Endothelial cell of umbilical vein (primary cell): ENCODE measurements at places on chromosomes 6 and 20. TPM values are rescaled to one million over a fixed set of nuclear protein-coding genes. Genes with fewer than 3 reads are reported as not detected.

DNA sequence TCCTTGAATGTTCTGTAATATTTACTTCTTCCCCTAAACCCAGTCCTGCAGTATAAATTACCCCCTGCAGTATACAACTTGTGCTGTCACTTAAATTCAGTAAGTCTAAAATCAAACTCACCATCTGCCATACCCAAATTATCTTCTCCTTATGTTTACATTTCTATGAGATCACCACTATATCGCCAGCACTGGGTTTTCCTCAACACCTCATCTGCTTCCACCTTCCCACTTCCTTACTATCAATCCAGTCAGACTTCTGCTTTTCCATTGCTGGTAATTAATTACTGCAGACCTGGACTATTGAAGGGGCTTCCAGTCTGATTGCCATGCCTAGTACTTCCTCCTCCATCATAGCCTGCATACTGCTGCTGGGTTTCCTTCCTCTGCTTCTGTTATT is 15.2 kb downstream of the EFHC1 start:
- DNase-seq: no peak

GRCh38 chr20:31560746-31561598 is 44.1 kb upstream of the ID1 start:
- DNase-seq: peak; percentile 92

- peak; percentile 54 for DNase-seq
These were observed 2.8 kb upstream of the DIDO1 start for GRCh38 chr20:62929051-62929538.

GRCh38 chr6:166877906-166878305 is 78.4 kb downstream of the RNASET2 start:
- no peak for DNase-seq

DNA sequence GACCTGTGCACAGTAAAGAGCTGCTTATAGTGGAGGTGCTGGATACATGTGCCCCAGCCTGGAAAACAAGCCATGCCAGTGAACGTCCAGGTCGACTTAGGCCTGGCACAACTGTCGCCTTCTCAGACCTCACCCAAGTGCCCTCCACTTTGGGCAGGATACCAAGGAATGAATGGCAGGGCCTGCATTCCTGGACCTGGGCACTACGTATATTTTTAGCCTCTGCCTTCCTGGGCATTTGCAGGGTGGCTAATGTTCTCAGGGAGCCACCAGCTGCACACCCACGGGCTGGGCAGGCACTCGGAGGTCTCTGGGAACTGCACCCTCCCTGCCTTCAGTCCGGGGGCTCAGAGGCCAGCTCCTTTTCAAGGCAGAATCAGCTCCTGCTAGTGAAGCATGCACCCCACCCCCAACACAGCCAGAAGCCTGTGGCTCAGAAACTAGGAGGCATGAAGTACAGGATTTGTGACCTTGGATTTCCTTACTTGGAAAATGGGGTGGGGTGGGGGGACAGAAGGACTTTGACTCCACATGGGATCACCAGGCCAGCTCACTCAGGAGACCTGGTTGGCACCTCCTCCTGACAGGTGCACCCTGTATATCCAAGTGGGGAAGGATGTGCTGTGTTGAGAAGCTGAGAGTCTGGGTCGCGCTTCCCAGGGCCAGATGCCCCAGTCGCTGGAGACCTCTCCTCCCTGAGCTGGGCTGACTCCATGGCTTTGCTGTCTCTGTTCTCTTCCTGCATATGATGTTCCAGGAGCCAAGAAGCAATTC is 2.5 kb upstream of the LSM14B start:
- no peak for DNase-seq

DNA sequence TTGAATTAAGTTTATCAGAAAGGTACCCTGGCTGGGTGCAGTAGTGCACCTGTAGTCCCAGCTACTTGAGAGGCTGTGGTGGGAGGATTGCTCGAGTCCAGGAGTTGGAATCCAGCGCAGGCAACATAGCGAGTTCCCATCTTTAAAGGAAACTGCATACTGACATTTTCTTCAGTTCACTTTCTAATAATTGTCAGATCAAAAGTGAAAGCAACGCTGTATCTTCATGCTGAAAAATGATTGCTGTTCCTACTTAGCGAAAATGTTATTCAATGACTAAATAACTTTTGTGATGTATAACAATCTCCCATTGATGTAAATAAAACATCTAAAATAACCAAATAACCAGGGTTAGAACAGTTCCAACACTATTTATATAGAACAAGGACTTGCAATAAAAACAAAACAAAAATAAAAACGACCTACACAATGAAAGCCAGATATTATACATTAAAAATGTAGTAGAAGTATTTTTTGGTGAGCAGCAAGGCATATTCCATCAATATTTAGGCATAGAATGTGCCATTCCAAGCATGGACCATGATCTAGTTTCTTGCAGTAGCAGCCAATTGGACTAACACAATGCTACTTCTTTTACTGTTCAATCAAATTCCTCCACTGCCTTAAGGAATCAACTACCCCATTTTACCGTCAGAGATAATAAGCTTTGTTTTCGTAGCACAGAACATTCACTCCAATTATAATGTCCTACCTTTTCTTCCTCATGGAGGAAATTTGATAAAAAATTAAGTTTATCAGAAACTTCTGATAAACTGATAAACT is 1.5 kb downstream of the LATS1 start:
- DNase-seq: peak; percentile 28

GRCh38 chr6:73642530-73642929 is 11.3 kb downstream of the SLC17A5 start:
- no peak for DNase-seq

- no peak for DNase-seq
These were observed 8.7 kb upstream of the CCR6 start for GRCh38 chr6:167113935-167114910.

DNA sequence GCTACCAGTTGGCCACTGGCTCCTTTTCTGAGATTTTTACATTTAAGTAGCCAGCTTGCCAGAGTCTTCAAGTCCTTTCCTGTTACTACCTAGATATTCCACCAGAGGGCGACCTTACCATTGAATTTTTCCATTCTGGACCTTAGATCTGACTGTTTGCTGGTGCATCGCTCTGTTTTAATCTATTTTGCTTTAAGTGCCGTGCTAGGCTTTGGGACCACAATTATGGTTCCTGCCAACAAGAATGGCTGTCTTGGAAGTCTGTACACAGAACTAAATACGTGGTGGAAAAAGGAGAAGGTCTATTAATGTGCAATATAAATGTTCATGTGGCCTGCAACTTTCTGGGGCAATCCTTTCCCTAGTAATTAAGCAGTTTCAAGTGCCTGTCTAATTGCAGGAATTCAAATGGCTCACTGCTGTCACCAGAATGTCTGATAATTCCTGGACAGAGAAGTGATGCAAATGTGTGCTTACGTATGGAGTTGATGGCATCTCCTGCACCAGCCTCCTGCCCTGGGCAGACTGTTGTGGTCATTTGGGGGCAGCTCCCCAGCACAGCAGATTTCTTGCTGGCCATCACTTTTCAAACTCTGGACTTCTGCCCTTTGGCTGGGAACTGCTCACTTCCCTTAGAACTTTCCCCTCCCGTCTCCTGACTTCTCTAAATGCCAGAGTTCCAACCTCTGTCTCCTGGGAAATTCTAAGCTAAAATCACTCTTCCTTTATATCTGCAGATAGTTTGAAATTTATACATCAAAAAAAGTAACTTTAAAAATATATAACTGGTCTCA is 5.6 kb upstream of the HLA-DOA start:
- DNase-seq: peak; percentile 85

DNA sequence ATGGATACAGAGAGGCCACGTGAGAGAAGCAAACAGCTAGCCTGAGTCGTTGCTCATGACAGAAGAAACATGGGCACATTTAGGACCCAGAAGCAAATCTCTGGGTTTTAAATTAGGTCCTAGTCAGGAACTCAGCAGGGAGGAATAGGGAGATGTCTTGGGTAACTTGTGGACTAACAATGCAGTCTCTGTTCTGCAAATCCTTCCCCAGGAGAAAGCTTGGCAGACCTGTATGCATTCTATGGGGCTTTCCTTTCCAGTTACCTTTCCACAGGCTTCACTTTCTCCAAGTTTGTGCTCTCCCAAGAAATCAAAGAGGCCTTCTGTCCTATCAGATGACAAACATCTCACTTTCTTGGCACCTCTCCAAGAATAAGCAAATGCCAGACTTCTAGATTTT is 47.2 kb upstream of the PLCB4 start:
- DNase-seq: no peak

DNA sequence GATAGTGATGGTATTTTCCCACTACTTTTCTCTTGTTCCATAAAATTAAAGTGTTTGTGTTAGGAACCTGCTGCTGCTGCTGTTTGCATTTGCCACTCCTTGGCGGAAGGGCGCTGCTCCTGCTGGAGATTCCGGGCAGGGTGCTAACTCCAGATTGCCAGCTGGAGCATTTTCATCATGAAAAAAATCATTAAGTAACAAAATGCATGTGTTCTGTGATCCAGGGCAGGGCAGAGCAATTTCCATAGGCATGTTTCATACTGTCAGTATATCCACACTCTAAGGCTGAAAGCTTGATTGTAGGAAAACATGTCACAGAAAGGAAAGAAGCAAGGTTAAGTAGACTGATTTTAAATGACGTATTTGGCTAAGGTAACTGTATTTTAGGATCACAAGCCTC is 24.0 kb downstream of the PBOV1 start:
- DNase-seq: no peak

DNA sequence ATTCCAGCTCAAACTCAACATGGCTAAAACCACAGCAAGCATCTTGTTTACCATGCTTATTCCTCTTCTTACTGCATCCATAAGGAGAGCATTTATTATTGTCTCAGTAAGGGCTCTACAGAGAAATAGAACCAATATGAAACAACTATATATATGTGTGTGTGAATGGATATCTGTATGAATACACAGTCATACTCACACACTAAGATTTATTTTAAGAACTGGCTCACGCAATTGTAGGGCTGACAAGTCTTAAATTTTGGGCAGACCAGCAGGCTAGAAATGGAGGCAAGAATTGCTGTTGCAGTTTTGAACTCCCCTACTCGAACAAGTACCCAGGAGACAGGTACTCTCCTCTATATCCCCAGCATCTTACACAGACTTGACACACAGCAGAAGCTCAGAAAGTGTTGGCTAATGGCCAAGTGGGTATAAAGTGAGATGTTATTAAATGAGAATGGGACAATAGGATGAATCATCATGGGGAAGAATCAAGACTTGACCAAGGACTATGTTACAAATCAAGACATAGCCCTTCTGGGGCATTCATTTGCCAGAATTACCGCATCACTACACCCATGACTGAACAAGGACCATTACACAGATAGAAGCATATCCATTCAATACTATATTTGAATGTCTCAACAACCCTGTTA is 13.0 kb downstream of the ZHX3 start:
- DNase-seq: no peak

GRCh38 chr6:94099072-94099471 is 679.7 kb upstream of the EPHA7 start:
- DNase-seq: no peak

DNA sequence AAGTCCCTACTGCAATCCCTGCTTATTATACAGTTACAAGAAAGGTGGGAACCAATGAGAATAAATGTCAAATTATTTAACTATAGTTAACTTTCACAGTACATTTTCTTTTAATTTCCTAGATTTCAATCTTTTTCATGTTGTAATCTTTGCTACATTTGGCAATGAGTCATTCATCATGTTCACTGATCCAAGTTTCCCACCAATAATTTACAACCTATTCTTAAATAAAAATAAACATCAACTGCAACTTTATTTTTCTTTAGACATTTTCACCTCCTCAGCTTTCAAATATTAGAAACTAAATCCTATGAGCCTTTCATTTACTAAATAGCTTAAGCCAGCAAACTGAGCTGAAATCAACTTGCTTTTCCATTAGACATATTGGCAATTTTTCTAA is 541.3 kb upstream of the BTBD3 start:
- no peak for DNase-seq

GRCh38 chr6:108403236-108403635 is 108.4 kb downstream of the AFG1L start:
- DNase-seq: no peak

GRCh38 chr6:148076051-148076450 is 266.6 kb upstream of the SASH1 start:
- peak; percentile 34 for DNase-seq

- DNase-seq: no peak
These were observed 5.8 kb downstream of the IL20RA start for GRCh38 chr6:137039010-137039409.

- DNase-seq: peak; percentile 68
These were observed 45.9 kb downstream of the ZNF217 start for GRCh38 chr20:53547664-53548239.

GRCh38 chr6:128526152-128526914 is 5.9 kb upstream of the PTPRK start:
- no peak for DNase-seq

DNA sequence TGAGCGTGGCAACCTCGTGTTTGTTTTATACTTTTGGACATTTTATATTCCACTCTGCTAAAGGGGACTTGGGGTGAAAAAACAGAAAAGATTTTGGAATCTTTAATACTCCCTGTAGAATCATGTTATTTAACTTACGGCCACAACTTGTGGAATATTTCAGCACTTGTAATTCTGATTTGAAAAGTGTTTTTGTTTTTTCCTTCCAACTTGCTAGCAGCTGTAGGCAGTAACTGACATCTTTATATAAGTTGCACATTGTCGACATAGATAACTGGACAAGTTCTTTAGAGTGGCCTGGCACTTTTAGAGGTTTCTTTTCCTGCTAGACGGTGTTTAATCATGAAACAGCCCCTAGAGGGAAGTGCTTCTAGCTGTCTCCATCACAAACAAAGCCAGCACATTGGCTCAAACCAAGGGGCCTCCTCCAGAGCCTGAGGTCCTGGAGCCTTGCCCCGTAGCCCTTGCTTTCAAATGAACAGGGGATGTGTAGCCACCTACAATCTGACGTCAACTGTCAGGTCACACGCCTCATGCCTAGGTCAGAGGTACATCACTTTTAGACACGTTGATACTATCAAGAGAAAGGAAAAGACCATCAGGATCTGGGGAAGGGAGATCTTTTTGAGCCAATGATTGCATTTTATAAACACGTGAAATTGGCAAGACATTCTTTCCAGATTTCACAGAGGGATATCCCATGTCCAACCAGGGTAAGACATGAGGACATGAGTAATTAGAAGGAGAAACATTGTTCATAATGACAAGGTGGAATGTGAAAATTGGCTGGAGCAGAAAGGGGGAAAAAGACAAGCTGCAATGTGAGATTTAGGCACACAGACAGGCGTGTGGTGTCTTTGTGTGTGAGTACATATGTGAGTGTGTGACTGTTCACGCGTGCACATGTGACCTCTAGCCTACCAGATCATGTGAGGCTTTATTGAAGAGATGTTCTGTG is 92.1 kb downstream of the TXNDC5 start:
- DNase-seq: peak; percentile 45

DNA sequence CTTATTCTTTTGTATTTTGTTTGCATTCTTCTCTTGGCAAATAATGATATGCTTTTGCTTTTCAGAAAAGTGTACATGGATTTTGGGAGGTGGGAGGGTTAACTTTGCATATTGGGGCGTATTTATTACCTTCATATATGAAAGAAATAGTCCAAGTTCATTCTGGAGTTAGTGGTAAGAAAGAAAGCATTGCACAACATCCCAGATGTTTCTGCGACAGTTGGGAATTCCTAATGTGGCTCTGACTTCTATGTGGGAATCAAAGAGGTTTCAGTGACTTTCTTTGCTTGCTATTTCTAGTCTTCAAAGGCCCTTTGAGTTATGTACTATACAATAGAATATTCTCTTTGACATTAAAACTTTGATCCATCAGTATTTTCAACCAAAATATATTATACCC is 78.1 kb downstream of the MMUT start:
- DNase-seq: no peak

The MATN4 gene
- total RNA-seq: 0.14 TPM in 1 of 2 replicates, not detected in the other

The EPPIN gene
- total RNA-seq: not detected in 2 replicates

The TNFAIP3 gene
- total RNA-seq: 4.2 and 8.6 TPM in 2 replicates

The BRD2 gene
- 187 and 197 TPM in 2 replicates for total RNA-seq

The MAFB gene
- total RNA-seq: 1.3 and 1.8 TPM in 2 replicates

The GRM1 gene
- not detected in 2 replicates for total RNA-seq

The RIPPLY2 gene
- total RNA-seq: 0.53 TPM in 1 of 2 replicates, not detected in the other

The PGBD1 gene
- 9.6 and 10.1 TPM in 2 replicates for total RNA-seq
